ENCODE measurements at places on chromosomes 6 and 20.

- no peak for DNase-seq
Measured at GRCh38 chr6:73779943-73780342, 83.9 kb downstream of the CD109 start.

GRCh38 chr20:49006446-49006980 lies 39.6 kb upstream of the CSE1L start:
- no peak for DNase-seq

DNA sequence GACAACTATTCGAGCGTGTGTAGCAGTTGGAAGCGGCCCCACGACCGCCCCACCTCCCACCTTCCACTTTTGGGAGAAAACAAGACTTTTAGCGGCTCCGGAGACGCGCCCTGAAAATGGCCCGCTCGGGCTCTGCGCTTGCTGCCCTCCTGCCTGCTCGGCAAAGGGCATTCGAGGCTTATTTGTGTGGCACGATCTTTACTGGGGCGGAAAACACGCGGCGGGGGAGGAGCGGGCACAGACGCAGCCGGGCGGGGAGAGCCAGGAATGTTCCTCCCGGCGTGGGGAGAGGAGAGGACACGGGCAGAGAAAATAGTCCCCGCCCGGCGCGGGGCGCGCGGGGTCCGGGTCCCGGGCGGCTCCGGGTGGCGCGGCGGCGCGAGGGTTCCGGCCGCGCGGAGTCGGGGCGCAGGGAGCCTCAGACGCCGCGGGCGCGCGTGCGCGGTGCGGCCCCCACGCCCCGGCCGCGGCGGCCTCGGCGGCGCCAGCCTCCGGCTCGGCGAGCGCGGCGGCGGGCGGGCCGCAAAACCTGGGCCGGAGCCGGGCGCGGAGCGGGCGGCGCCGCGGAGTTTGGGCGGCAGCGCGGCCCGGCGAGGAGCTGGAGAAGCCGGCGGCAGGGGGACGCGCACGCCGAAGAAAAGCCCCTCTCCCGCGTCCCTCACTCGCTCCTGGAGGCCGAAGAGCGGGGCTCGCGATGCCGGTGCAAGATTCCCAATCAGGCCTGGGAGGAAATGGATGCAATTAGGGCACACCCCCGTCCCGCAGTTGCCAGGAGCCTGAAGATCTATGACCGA lies 90.0 kb upstream of the ARID1B start:
- peak; percentile 88 for DNase-seq

- no peak for DNase-seq
Measured at GRCh38 chr6:99602520-99603420, 3.9 kb upstream of the PRDM13 start.

GRCh38 chr20:41004531-41005360 lies 23.9 kb upstream of the TOP1 start:
- DNase-seq, result no peak

GRCh38 chr6:2563635-2564034 lies 187.1 kb downstream of the MYLK4 start:
- DNase-seq, result no peak

GRCh38 chr6:44676246-44676790 lies 288.8 kb downstream of the CDC5L start:
- DNase-seq, result no peak

GRCh38 chr20:59850018-59850641 lies 83.3 kb downstream of the SYCP2 start:
- DNase-seq, result no peak

- no peak for DNase-seq
Measured at GRCh38 chr20:62898970-62899632, 27.2 kb downstream of the DIDO1 start.

GRCh38 chr20:25989196-25989595 lies 292.5 kb upstream of the ZNF337 start:
- no peak for DNase-seq

GRCh38 chr6:52335576-52335975 lies 26.4 kb upstream of the PAQR8 start:
- no peak for DNase-seq

- DNase-seq, result no peak
Measured at GRCh38 chr6:158907931-158908330, 88.8 kb upstream of the EZR start.

DNA sequence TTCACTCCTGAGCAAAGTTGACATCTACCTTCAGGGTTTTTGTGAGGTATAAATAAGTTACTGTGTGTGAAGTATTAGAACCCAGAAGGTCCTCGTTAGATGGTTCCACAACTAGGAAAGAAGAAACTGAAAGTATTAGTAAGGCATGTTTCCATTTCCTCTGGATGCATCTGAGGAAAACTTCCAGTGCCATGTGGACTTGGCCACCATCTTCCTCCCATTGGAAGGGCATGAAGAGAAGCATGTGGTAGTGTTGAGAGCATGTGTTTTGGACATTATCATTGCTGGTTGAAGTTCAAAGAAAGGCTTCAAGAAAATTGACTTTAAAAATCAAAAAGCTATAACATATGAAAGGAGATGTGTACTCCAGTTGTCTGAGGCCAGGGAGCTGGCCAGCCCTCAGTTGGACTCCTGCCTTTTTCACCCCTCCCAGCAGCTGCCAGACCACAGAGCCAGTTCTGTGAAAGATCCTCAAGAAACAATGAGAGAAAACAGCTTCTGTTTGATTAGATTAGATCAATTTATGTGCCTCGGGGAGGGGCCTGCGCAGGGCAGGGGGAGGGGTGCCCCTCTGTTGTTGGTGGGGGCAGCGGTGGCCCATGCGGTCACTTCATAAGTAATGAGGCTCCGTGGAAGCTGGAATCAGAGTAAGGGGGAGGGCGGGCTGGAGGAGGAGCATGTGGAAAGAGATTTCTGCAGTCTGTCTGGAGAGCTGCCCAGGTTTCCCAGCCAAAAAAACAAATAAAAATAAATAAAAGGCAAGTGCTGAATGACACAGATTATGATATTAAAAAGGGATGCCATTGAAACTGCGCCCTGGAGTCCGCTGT lies 154.0 kb downstream of the JARID2 start:
- no peak for DNase-seq

DNA sequence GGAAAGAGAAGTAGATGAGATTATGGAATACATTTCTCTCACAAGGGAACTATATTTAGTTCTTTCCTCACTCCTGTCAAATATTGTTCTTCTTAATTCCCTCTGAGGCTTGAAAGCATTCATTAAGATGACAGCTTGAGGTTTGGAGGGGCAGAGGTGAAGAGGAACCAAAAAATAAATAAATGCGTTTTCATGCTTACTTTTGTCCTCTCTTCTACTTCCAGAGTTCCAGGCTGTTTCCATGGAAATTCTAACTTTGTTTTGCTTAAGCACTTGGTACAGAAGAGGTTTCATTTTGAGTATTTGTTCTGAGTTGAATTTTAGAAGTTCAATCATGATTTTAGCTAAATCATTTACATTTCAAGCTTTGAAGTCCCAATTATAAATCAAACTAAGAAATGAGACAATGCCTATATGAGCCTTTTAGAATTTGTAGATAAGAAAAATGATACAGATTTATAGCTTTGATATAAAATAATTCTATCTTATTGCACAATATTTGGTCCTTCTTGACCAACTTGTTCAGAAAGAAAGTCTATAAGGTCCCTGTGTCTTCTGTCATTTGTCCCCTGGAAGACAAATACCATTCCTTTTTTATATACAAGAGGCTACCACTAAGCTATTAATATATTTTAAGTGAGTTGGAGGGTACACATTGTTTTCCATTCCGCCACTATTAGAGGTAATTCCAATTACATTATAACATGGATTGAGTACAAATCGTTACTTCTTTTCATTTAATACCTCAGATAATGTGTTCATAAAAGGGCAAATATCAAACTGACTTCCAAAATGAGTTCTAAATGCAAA lies 16.3 kb downstream of the RBM24 start:
- DNase-seq, result no peak

DNA sequence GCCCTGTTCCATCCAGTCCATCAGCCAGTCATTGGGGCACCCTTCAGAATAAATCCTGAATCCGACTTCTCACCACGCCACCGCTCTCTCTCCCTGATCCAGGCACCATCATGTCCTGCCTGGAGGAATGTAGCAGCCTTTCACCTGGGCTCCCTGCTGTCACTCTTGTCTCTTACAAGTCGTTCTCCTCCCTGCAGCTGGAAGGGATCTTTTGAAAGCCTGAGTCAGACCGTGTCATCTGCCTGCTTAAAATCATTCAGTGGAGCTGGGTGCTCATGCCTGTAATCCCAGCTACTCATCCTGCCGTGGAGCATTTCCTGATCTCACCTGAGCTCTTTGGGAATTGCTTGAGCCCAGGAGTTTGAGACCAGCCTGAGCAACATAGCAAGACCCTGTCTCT lies 19.2 kb upstream of the KCNG1 start:
- no peak for DNase-seq

GRCh38 chr6:47674673-47675072 lies 23.7 kb upstream of the ADGRF4 start:
- no peak for DNase-seq

DNA sequence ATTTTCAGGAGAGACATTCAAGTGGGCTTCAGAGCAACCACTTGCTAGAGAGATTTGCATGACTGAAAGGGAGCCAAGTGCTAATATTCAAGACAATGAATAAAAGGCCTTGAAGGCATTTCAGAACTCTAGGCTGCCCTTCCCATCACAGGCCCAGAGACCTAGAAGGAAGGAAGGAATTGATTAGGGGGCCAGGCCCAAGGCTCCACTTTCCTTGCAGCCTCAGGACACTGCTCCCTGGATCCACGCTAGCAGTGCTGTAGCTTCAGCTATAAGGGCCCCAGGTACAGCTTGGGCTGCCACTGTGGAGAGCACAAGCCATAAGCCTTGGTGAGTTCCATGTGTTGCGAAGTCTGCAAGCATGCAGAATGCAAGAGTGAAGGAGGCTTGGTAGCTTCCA lies 731.9 kb upstream of the FLRT3 start:
- no peak for DNase-seq

DNA sequence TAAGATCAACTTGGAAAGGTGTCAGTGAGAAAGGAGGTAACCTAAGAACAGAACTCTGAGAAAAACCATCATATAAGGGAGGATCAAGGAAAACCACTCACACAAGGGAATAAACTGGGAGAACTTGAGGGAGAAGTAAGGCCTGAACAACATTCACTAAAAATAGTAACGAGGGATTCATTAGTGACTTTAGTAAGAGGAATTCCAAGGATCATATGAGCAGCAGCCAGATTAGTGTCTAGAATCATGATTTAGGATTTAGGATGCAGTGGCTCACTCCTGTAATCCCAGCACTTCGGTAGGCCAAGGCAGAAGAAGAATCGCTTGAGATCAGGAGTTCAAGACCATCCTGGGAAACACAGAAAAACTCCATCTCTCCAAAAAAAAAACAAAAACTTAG lies 376.5 kb upstream of the MARCKS start:
- no peak for DNase-seq

GRCh38 chr20:5230544-5230943 lies 86.2 kb downstream of the PROKR2 start:
- no peak for DNase-seq

- DNase-seq, result no peak
Measured at GRCh38 chr20:19231359-19232035, 19.1 kb downstream of the SLC24A3 start.

DNA sequence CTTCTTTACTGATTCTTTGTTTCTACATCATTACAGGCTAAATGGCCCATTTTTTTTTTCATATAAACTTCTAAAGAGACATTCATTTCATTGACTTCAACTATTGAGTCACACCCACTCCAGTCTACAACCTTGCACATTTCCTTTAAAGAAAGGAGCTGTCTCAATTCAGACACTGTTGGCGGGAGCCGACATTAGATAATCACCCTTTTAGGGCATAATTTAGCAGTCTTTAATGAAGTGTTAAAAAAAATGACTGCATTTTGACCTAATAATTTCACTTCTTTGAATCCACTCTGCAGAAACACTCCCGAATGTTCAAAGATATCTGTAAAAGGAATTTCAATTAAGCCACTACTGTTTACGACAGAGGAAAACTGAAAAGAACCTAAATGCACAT lies 1.5 kb downstream of the EPM2A start:
- no peak for DNase-seq

DNA sequence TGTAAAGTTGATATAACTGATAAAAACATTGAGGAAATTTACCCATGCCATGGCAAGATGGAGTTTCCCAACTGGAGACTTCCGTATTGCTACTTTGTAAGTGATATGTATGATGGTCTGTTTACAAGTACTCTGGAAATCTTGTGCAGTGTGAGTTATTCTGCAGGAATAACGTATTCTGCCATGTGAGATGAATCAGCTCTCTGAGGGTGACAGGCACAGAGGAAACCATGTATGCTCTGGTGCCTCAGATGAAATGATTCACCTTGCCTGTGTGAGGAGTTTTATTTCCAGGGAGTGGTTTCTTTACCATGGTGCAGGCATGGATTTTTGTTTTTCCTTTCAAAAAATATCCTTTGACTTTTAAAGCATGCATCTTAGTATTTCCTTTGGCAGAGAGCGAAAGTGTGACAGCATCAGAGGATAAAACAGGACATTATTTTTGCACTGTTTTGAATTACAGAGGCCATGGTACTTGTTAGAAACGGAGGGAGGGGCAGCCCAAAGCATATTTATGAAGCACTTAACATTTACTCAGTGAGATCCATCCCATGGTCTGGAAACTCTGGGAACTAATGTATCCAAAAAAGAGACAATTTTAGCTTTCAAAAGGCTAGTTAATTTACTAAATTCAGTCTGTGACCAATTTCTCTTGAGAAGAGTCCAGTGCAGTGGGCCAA lies 36.0 kb upstream of the MTRF1L start:
- no peak for DNase-seq

DNA sequence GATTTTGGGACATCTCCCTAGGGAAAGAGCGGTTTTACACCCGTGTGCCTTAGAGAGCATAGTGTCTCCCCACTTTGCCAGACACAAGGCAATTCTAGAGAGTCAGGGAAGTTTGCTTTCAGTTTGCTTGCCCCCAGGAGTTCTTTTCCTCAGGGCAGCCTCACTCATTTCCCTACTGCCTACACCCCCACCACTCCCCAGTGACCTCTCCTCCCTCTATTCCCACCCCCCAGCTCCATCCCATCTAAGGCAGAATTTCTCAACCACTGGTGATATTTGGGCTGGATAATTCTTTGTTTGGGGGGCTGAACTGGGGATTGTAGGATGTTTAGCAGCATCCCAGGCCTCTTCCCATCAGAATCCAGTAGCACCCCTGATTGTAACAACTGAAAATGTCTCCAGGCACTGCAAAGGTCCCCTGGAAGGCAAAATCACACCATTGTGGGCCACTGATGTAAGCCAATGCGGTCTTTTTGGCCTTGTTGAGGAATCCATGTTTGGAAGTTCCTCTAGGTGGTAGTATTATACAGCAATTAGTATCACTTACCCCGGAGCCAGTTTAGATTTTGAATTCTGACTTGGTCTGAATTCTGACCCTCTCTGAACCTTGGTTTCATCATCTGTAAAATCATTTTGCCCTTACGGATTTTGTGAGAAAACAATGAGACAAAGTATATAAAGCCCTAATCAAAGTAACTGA lies 1.3 kb downstream of the EPPIN start:
- no peak for DNase-seq

- no peak for DNase-seq
Measured at GRCh38 chr6:108476376-108476775, 84.3 kb upstream of the FOXO3 start.

- DNase-seq, result no peak
Measured at GRCh38 chr20:51768759-51769517, 748 bp upstream of the ATP9A start.

DNA sequence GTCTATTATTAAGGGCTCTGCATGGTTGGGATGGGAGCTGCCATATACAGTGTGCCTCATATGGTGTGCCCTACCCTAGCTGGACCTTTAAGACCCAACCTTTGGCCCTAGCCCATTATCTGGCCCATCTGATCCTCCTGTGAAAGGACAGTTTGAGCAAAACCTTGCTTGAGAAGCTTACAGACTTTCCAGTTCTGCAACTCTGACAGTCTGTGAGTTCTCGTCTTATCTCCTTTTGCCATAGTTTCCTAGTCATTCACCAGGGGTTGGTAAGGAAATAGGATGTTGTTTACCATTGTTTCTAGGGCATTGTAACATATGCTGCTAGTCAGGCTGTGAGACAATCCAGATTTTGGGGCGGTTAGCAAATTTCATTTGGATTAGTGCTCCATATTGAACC lies 17.2 kb downstream of the CTNNBL1 start:
- no peak for DNase-seq

Measured in bone marrow (tissue), 2 donors.